ENCODE measurements at places on chromosomes 1 and 21.

GRCh38 chr21:40386294-40386911 is 460.6 kb downstream of the DSCAM start:
- no peak for DNase-seq

GRCh38 chr1:39656391-39656790 is 15.5 kb downstream of the NT5C1A start:
- DNase-seq, result no peak

- DNase-seq, result no peak
These were observed 24.8 kb downstream of the CSF1 start for GRCh38 chr1:109935451-109935900.

GRCh38 chr1:159678939-159679338 is 35.5 kb downstream of the CRP start:
- DNase-seq, result no peak

GRCh38 chr1:183894290-183894565 is 89.3 kb downstream of the RGL1 start:
- no peak for DNase-seq

DNA sequence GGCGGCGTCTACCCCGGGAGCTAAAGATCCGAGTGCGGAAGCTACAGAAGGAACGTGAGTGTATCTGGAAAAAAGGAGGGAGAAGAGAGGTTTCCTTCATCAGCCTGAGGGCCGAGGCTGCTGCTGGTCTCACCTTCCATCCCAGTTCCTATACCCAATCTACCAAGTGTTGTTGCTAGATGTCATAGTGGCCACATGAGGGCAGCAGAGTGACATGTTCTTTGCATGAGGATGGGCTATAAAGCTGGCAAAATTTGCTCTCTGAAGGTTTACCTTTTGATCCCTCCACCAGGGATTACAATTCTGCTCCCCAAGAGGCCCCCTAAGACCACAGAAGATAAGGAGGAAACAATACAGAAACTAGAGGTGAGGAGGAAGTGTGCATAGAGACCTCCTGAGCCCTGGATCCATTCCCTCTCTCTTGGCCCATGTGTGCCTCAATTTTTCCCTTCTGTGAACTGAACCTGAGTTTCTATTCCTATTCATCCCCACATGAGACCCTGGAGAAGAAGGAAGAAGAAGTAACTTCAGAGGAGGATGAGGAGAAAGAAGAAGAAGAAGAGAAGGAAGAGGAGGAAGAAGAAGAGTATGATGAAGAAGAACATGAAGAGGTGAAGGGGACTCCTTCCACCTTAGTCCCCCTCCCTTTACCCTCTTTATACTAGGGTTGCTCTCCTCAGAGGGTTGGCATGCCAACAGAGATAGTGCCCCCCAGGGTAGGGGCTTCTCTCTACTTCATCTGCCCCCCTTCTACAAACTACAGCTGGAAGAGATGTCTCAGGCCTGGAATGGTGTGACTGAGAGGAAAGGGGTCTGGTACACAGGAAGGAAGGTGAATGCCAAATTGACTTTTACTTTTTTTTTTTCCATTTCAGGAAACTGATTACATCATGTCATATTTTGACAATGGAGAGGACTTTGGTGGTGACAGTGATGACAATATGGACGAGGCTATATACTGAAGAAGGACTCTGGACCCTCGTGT is 13.3 kb downstream of the POLR3GL start:
- peak; percentile 58 for DNase-seq

DNA sequence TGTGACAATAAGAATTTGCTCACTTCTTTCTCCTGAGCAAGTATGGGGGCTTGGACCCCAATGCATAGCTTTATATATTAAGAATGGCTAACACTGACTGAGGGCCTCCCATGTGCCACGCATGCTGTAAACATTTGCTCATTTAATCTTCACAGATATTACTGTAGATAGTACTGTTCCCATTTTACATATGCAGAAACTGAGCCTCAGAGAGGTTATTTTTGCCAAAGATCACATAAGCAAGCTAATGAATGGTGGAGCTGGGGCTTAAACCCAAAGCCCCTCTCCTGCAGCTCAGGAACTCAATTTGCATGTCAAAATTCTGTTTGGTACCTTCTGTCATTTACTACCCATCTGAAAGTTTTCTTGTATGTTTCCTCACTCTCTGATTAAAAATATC is 163.5 kb upstream of the NFIA start:
- DNase-seq, result no peak

GRCh38 chr1:160797861-160798273 is 1.9 kb downstream of the LY9 start:
- DNase-seq, result no peak

GRCh38 chr1:7450838-7451237 is 320.3 kb upstream of the VAMP3 start:
- DNase-seq, result no peak

DNA sequence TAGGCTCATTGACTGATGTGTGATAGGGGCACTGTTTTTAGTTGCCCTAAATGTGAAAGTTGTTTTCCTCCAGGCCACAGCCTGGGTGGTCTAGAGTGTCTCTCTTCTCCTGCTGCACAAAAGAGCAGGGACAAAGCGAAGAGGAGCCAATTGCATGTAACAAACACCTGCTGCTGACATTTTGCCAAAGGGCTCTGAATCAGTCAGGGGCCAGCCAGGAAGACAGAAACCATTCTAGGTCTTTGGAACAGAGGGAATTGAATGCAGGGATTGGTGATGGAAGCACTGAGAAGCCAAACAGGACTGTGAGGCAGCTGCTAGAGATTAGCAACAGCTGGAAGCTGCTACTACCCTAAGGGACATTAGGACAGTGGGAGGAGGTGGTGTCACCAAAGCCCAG is 185.3 kb upstream of the POU3F1 start:
- no peak for DNase-seq
